ENCODE measurements at places on chromosomes 7 and 10.

GRCh38 chr10:103476046-103476768 lies 2.8 kb downstream of the CALHM3 start:
- DNase-seq: peak; percentile 83

- DNase-seq: no peak
Observed at GRCh38 chr7:82430500-82431465, 12.8 kb downstream of the CACNA2D1 start.

- no peak for DNase-seq
Observed at GRCh38 chr7:127833641-127834040, 181.6 kb downstream of the SND1 start.

DNA sequence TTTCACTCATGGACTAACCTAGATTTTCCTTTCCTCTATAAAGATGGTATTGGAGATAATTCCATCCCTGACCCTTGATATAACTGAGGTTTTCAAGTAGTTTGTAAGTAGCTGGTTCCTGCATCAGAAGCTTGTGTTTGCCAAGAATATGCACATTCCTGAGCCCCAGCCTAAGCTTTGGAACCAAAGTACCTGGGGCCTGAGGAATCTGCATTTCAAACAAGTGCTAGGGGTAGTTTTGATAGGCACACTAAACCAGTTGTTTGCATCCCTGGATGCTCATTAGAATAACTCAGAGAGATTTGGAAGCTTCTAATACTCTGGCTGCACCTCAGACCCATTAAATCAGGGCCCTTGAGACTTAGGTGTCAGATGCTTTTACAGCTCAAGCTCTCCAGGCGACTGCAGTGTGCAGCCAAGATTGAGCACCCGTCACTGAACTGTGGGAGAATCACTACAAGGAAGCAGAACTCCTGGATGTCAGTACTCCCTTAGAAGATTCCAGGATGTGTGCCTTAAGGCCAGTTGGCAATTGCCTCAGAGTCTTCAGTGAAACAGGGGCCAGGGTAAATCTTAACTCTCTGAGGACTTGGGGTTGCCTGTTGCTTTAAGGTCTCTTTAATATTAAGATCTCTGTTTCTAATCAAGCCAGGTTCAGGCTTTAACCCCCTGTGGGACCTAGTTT lies 565.0 kb downstream of the REEP3 start:
- DNase-seq: no peak

DNA sequence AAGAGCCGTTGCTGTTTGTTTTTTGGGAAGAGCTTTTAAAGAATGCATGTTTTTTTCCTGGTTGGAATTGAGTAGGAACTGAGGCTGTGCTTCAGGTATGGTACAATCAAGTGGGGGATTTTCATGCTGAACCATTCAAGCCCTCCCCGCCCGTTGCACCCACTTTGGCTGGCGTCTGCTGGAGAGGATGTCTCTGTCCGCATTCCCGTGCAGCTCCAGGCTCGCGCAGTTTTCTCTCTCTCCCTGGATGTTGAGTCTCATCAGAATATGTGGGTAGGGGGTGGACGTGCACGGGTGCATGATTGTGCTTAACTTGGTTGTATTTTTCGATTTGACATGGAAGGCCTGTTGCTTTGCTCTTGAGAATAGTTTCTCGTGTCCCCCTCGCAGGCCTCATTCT lies 31.6 kb downstream of the PFKFB3 start:
- no peak for DNase-seq

DNA sequence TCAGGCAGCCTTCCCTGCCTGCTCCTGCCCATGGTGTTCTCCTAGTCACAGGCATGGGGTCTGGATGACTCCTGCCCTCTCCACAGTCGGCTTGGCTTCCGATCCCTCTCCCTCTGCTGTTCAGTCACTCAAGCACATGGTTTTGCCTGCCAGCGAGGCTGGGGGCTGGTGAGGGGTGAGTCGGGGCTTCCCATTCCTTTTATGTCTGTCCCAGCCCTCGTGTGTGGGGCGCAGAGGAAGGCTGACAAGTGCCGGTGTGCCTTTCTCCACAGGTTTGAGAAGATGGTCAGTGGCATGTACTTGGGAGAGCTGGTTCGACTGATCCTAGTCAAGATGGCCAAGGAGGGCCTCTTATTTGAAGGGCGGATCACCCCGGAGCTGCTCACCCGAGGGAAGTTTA lies 40.1 kb downstream of the TACR2 start:
- no peak for DNase-seq

DNA sequence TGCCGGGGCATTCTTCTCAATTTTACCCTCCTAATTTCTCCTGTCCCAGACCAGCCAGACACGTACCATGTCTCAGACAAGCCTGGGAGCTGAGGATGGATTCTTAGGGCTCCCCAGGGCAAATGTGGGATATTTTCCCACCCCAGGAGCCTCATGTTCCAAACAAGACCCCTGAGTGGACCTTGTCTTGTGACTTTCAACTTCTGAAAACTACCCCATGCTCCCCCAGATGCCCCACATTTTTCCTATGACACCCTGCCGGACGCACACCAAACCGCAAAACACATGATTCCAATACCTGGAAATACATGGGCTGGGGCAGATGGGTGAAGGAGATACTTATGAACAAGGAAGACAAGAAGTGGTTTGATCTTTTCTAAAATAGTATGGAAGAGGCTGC lies 874 bp downstream of the GIMAP5 start:
- DNase-seq: no peak

DNA sequence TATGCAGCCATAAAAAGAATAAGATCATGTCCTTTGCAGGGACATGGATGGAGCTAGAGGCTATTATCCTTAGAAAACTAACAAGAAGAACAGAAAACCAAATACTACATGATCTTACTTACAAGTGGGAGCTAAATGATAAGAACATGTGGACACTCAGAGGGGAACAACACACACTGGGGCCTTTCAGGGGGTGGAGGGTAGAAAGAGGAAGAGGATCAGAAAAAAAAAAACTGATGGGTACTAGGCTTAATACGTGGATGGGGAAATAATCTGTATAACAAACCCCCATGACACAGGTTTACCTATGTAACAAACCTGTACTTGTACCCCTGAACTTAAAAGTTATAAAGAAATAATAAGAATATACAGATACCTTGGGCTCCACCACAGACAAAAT lies 514.2 kb downstream of the ARL4A start:
- no peak for DNase-seq

DNA sequence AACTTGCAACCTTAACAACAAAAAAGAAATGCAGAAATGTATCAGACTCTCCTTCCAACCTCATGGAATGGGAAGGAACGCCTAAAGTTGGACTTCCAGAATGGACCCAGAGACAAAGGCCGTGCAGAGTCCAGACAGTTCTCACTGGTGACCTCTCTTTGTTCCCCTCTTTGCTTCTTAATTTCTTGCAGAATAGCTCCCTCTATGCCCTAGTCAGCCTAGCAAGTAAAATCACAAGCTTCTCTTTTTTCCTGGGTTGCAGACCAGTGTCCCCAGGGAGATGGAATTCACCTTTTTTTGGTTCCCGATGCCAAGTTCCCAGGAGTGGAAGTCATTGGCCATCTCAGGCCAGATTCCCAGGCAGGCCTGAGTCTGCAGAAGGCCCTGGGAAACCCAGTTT lies 278.0 kb downstream of the CCSER2 start:
- DNase-seq: no peak

DNA sequence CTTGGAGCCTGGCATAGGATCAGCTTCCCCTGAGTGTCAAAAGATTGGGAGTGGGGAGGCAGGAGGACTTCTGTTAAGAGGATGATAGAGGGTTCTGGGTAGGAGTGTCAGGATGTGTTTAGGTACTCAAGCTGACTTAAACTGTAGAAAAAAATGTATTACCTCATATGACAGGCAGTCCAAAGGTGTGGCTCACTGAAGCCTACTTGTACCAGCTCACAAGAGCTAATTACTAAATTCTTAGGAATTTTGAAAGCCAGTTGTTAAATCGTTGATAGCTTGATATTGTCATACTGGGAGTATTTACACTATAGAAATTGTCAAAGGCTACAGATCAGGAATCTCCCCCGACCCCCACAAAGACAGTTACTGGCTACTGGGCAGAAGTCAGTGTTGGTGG lies 32.1 kb downstream of the FAS start:
- no peak for DNase-seq

DNA sequence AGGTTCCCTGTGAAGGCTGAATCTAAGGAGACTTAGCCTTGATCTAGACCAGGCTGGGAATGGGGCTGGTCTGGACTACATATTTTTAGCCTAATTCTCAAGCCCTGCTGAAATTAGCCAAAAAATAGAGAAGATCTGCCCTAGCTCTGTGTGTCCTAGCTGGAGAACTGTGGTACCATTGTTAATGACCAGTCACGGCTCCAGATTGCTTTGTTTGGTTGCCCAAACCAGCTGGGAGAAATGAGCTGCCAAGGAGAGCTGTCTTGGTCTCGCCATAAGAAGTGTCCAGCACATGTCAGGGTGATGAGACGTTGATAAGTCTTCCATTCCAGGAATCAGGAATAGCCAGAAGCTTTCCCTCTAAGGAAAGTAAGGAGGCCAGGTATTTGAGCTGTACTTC lies 20.7 kb downstream of the GBX1 start:
- no peak for DNase-seq

GRCh38 chr7:45123913-45124710 lies 12.6 kb upstream of the TBRG4 start:
- DNase-seq: no peak

DNA sequence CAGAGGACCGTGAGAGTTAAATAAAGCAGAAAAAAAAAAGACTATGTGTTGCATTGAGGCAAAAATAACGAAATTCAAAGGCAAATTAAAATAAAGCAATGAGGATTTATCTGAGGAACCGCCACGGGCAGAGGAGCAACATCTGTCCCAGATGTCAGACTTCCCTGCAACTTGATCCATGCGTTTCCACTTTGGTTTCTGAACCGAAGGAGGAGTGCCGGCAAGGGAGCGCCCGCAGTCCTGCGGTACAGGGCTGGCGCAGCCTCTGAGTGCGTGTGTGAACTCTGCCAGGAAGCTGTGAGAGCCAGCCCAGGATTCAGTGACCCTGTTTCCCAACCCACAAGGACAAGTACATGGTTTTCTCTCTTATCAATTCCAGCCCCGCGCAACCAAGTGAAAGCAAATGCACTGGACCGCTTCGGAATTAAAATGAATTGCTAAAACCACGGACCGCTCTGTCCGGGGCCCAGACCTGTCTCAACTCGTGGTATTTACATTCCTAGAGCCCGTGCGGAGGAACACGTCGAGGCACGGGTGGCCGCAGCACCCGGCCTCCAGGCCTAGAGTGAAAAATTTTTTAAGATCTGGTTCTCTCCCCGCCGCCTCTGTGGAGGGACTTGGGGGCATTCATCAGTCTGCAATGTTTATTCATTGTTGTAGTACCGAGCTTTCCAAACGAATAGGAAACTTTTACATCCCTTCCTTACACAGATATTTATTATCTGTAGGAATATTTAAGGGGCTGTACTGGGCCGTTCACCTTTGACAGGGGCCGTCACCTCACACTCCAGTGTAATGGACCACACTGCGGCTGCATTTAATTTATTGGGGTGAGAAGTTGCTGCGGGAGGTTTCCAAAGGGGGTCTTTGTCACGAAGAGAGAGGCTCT lies 291.5 kb upstream of the NFE2L3 start:
- DNase-seq: no peak

- no peak for DNase-seq
Observed at GRCh38 chr7:4200546-4201094, 481.5 kb upstream of the FOXK1 start.

DNA sequence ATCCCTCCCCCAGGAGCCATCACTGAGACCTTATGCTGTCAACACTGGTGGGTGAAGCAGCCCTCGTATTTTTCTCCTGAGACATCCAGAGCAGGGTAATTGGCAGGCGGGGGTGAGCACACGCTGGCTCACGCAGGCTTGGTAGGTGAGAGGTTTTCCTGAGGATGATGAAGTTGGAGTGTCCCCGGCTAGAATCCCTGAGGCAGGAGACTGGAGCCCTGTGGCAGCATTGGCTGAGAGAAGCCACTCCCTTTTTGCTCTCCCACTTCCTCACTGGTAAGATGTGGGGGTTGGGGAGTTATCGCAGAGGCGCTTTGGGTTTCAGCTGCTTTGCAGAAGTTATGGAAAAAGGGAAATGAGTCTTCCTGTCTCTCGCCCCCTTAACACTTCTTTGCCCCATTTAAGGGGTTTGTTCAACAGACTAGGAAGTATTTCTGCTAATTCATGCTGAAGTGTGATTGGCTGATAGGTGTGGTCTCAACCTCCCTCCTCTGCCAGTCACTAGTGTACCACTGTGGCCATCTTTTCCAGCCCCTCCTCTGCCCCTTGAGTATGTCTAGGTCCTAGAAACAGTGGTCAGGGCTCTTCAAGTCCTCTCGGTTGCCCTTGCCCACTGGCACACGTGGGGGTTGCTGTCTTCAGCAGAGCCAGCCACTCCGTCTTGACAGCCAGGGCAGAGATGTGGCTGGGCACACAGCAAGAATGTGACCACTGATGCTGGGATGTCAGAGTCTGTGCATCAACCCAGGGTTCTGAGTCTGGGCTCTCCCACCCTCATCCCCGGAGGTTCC lies 5.7 kb downstream of the ARPC1B start:
- peak; percentile 78 for DNase-seq

- DNase-seq: peak; percentile 75
Observed at GRCh38 chr7:47670729-47671128, 88.8 kb upstream of the TNS3 start.
